Naive thymus-derived CD4-positive, alpha-beta T cell (primary cell): ENCODE measurements at places on chromosomes 5 and 9. TPM values are rescaled to one million over a fixed set of nuclear protein-coding genes. Genes with fewer than 3 reads are reported as not detected.
A peak's percentile ranks its signal among the peaks of the same experiment; 100 is the strongest.

ZBTB26 gene
- total RNA-seq = 11.0 TPM

CCDC192 gene
- total RNA-seq = not detected

TRIM7 gene
- total RNA-seq = 4.0 TPM

TTLL11 gene
- total RNA-seq = 4.4 TPM

C5orf52 gene
- total RNA-seq = not detected

DBH gene
- not detected in 2 replicates for total RNA-seq

CLIC3 gene
- 0.51 and 2.9 TPM in 2 replicates for total RNA-seq

ALDH1A1 gene
- total RNA-seq = 1.0 TPM

PAIP2 gene
- 88.8 TPM for total RNA-seq

GRIA1 gene
- not detected for total RNA-seq

PFN3 gene
- not detected for total RNA-seq

ANKRD55 gene
- total RNA-seq = 26.4 TPM

IFNA13 gene
- not detected in 2 replicates for total RNA-seq

- no peak for DNase-seq
- H3K4me1 ChIP-seq = no peaks in the 10 kb centered on the region
- H3K27ac ChIP-seq = no peak overlapping the region
- H3K4me3 ChIP-seq = no peak overlapping the region
Observed at GRCh38 chr5:122237906-122238305, 74.1 kb upstream of the SNCAIP start.

GRCh38 chr5:56494300-56494731, 261.2 kb upstream of the ANKRD55 start:
- DNase-seq = no peak
- H3K27ac ChIP-seq = no peak overlapping the region
- no peaks in the 10 kb centered on the region for H3K36me3 ChIP-seq
- no peaks in the 10 kb centered on the region for H3K27me3 ChIP-seq
- peaks cover 29% of the 10 kb centered on the region for H3K4me1 ChIP-seq
- H3K4me3 ChIP-seq = no peak overlapping the region

GRCh38 chr5:157603333-157604190, 28.0 kb upstream of the ADAM19 start:
- no peaks in the 10 kb centered on the region for H3K27me3 ChIP-seq
- peak overlapping the region; percentile 1 for H3K4me3 ChIP-seq
- H3K27ac ChIP-seq = no peak overlapping the region

GRCh38 chr5:135700731-135701130, 121.9 kb upstream of the CXCL14 start:
- no peaks in the 10 kb centered on the region for H3K4me1 ChIP-seq
- DNase-seq = no peak
- H3K27me3 ChIP-seq = no peaks in the 10 kb centered on the region
- H3K4me3 ChIP-seq = no peak overlapping the region
- no peak overlapping the region for H3K27ac ChIP-seq

DNA sequence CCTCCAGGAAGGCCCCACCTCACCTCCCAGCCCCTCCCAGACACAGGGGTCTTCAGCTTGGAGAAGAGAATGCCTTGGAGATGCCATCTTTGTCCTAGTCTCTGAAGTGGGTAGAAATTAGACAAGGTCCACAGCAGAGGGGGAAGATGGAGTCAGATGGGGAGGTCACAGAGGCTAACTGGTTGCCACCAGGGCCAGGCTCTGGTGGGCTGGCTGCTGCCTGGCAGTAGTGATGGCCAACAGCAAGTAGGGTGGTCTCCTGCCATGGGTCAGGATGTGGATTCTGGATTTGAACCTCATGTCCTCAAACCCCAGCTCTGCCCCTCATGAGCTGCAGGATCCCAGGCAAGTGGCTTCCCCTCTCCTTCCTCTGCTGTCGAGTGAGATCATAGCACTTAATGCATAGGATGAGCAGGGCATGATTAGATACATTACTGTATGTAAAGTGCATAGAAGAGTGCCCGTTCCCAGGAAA, 38.7 kb upstream of the NEK6 start:
- H3K27ac ChIP-seq = no peak overlapping the region
- H3K27me3 ChIP-seq = no peaks in the 10 kb centered on the region
- H3K36me3 ChIP-seq = no peaks in the 10 kb centered on the region
- H3K4me3 ChIP-seq = no peak overlapping the region
- H3K4me1 ChIP-seq = peaks cover 16% of the 10 kb centered on the region
- DNase-seq = no peak

- no peak overlapping the region for H3K4me3 ChIP-seq
- no peaks in the 10 kb centered on the region for H3K4me1 ChIP-seq
- no peaks in the 10 kb centered on the region for H3K36me3 ChIP-seq
- no peak for DNase-seq
Observed at GRCh38 chr5:153799466-153799865, 239.2 kb downstream of the FAM114A2 start.

DNA sequence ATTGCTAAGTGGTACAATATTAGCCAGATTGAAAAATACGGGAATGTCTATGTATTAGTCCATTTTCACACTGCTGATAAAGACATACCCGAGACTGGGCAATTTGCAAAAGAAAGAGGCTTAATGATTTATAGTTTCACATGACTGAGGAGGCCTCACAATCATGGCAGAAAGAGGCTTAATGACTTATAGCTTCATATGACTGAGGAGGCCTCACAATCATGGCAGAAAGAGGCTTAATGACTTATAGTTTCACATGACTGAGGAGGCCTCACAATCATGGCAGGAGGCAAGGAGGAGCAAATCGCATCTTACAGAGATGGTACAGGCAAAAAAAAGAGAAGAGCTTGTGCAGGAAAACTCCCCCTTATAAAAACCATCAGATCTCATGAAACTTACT, 32.3 kb upstream of the OLFM1 start:
- H3K4me1 ChIP-seq = no peaks in the 10 kb centered on the region
- no peak overlapping the region for H3K27ac ChIP-seq
- no peaks in the 10 kb centered on the region for H3K27me3 ChIP-seq
- H3K4me3 ChIP-seq = no peak overlapping the region
- no peak for DNase-seq

GRCh38 chr5:33433303-33434240, 7.2 kb upstream of the TARS1 start:
- DNase-seq = no peak
- no peaks in the 10 kb centered on the region for H3K27me3 ChIP-seq
- no peak overlapping the region for H3K27ac ChIP-seq
- no peak overlapping the region for H3K4me3 ChIP-seq
- H3K36me3 ChIP-seq = no peaks in the 10 kb centered on the region
- H3K4me1 ChIP-seq = no peaks in the 10 kb centered on the region

GRCh38 chr5:181204113-181204825, 727 bp downstream of the TRIM7 start:
- H3K27ac ChIP-seq = no peak overlapping the region
- DNase-seq = no peak
- H3K36me3 ChIP-seq = no peaks in the 10 kb centered on the region
- H3K4me3 ChIP-seq = peak overlapping the region; percentile 67

DNA sequence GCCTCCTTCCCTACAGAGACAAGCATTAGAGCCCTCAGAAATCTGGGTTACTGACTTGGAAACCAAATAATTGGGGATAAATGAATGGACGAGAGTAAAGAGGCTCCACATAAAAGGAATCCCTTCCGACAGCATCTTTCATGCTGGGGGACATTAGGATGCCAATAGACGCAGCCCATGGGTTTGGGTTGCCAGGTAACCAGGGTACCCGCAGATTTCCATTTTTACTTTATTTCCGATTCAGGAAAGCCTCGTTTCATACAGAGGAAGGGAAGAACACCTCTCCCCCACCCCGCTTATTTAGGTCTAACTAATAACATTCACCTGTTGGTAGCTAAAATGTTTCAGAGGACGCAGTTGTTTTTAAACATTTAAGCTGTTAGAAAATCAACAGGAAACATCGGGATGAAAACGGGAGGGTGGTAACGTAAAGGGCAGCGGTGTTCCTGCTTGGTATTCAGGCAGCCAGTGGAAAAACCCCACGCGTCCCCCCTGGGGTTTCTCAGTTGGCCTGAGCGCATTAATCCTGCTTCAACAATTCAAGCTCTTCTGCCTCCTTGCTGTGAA, 179.5 kb downstream of the YTHDC2 start:
- no peaks in the 10 kb centered on the region for H3K36me3 ChIP-seq
- no peaks in the 10 kb centered on the region for H3K4me1 ChIP-seq
- peaks cover 5% of the 10 kb centered on the region for H3K27me3 ChIP-seq
- H3K27ac ChIP-seq = no peak overlapping the region
- no peak for DNase-seq

DNA sequence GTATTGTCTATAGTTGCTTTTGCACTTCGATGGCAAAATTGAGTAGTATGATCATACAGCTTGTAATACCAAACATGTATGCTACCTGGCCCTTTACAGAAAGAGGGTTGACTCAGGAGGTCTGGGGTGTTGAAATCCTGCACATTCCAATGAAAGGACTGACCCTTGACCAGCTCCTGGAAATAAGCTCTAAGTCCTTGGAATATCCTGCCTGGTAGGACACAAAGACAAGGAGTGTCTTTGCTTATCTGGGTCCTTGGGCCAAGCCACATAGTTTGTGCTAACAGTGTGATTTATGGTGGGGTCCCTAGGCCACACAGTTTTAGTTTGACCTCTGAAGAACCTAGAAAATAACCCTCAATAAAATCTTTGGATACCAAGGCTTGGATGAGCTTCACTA, 89.3 kb upstream of the FTMT start:
- no peaks in the 10 kb centered on the region for H3K36me3 ChIP-seq
- no peak overlapping the region for H3K27ac ChIP-seq
- no peak for DNase-seq
- H3K27me3 ChIP-seq = no peaks in the 10 kb centered on the region
- no peaks in the 10 kb centered on the region for H3K4me1 ChIP-seq

DNA sequence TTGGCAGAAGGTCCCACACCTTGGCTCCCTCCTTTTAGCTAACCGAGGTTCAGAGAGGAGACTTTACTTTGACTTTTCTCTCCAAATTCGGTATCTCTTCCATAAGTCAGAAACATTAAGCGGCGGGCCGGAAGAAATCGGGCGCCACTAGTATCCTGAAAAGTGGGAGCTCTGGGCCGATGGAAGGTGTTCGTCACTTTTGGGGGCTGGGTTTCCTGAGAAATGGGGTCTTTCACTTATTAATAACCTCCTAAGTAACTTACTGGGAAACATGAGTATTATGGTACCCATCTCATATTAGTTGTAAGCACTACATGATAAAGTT, 716 bp downstream of the STX17 start:
- peaks cover 17% of the 10 kb centered on the region for H3K4me1 ChIP-seq
- peak overlapping the region; percentile 96 for H3K4me3 ChIP-seq
- peak overlapping the region; percentile 99 for H3K27ac ChIP-seq

DNA sequence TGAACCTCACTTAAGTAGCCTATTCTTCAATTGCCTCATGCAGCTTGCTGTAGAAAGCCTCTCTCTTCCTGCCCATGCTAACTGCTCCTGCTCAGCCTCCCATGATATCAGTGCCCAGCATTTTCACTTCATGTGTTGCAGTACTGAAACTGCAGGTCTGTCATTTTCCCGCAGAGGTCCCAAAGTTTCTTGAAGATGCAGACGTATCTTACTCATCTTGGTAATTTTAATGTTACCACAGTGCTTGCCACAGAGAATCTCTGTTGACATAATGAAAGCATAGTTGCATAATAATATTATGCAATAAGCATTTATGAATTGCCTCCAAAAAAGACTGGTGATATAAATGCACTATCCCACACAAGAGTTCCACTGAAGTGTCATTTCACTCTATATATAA, 561.1 kb upstream of the DAP start:
- no peaks in the 10 kb centered on the region for H3K36me3 ChIP-seq
- H3K27ac ChIP-seq = no peak overlapping the region
- DNase-seq = no peak
- H3K4me1 ChIP-seq = no peaks in the 10 kb centered on the region

DNA sequence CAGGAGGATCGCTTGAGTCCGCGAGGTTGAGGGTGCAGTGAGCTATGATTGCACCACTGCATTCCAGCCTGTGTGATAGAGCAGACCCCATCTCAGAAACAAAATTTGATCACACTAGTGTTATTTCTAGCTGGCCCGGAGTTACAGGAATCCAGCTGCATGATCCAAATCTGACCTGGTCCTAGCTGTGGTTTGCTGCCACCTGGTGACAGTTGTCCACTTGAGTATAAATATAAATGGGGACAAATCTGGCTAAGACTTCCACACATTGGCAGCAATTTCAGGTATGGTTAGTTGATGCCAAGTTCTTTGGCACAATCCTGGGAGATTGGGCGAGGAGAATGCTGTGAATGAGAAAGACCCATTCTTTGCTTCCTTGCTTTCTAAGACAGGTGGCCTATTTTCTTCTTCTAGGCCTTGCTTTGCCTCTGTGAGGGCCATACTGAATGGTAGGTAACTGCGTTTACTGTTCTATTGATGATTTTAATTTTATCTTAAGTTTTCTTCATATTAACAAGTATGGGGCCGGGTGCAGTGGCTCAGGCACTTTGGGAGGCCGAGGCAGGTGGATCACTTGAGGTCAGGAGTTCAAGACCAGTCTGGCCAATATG, 35.4 kb downstream of the UBE2R2 start:
- H3K27ac ChIP-seq = no peak overlapping the region
- DNase-seq = peak; percentile 52
- no peak overlapping the region for H3K4me3 ChIP-seq
- peaks cover 2% of the 10 kb centered on the region for H3K4me1 ChIP-seq
- H3K36me3 ChIP-seq = no peaks in the 10 kb centered on the region
- no peaks in the 10 kb centered on the region for H3K27me3 ChIP-seq

GRCh38 chr9:94079236-94079635, 5.0 kb upstream of the PTPDC1 start:
- no peak overlapping the region for H3K27ac ChIP-seq
- no peaks in the 10 kb centered on the region for H3K36me3 ChIP-seq
- H3K4me1 ChIP-seq = no peaks in the 10 kb centered on the region
- no peak for DNase-seq
- H3K4me3 ChIP-seq = no peak overlapping the region
- H3K27me3 ChIP-seq = no peaks in the 10 kb centered on the region

GRCh38 chr5:83340511-83340918, 131.0 kb upstream of the VCAN start:
- no peak overlapping the region for H3K4me3 ChIP-seq
- no peak for DNase-seq
- no peaks in the 10 kb centered on the region for H3K36me3 ChIP-seq
- H3K27ac ChIP-seq = no peak overlapping the region

DNA sequence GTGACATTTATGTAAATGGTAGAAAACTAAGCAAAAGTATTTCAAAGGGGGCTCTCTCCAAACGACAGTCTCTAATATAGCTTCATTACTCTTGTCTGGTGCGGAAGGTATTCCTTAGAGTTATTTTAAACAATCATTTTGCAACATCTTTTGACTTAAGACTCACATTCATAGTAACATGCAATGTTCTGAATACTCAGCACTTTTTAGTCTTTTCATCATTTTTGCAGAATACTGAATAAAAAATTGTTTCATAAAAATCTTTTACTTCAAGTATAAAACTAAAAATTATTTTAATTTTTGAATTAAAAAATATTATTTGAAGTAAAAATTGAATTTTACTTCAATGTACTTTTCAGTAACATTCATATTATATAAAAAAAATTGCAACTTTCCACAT, 321.1 kb downstream of the PLK2 start:
- no peaks in the 10 kb centered on the region for H3K4me1 ChIP-seq
- no peak overlapping the region for H3K4me3 ChIP-seq
- no peaks in the 10 kb centered on the region for H3K36me3 ChIP-seq
- no peaks in the 10 kb centered on the region for H3K27me3 ChIP-seq

- no peaks in the 10 kb centered on the region for H3K4me1 ChIP-seq
- H3K27me3 ChIP-seq = no peaks in the 10 kb centered on the region
- H3K36me3 ChIP-seq = no peaks in the 10 kb centered on the region
- H3K4me3 ChIP-seq = no peak overlapping the region
Observed at GRCh38 chr5:123278284-123278683, 144.9 kb downstream of the CEP120 start.

- DNase-seq = no peak
- H3K27me3 ChIP-seq = no peaks in the 10 kb centered on the region
Observed at GRCh38 chr5:158658446-158659230, 441.1 kb downstream of the EBF1 start.

- H3K27ac ChIP-seq = no peak overlapping the region
- H3K4me3 ChIP-seq = no peak overlapping the region
- no peaks in the 10 kb centered on the region for H3K4me1 ChIP-seq
- H3K27me3 ChIP-seq = peaks cover 5% of the 10 kb centered on the region
- no peak for DNase-seq
- no peaks in the 10 kb centered on the region for H3K36me3 ChIP-seq
Observed at GRCh38 chr9:36985769-36986467, 48.1 kb downstream of the PAX5 start.
